Activated CD4-positive, alpha-beta T cell treated with anti-CD3 and anti-CD28 coated beads for 1 hour (primary cell): ENCODE measurements at places on chromosomes 3 and 15.

DNA sequence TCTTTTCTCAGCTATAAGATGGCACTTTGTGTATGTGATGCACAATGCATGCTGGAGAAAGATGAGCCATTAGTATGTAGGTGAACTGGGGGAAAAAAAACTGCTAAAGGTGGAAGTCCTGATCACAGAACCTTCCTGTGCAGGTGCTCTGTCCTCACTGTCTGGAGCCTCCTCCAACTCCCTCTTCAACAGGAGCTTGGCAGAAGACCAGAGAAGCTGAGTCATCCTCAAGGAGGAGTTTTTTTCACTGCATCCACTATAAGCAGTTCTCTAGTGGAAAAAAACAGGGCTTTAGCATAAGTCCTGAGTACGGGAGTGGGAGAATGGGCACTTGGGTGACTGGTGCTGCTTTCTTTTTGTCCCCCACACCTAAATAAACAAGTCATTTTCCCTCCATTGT lies 168.4 kb upstream of the CADPS start:
- no peak for DNase-seq

DNA sequence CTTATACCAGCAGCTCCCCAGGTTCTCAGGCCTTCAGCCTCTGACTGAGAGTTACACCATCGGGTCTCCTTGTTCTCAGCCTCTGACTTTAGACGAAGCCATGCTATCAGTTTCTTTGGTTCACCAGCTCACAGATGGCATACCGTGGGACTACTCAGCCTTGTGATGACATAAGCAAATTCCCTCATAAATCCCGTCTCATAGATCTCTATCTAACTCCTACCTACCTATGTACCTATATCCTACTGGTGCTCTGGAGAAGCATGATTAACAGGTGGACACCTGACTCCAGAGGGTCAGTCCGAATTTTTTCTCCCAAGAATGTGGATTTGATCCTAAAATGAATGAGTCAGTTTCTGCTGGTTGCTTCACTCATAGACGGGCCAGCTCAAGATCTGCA lies 59.1 kb upstream of the CDV3 start:
- no peak for DNase-seq

DNA sequence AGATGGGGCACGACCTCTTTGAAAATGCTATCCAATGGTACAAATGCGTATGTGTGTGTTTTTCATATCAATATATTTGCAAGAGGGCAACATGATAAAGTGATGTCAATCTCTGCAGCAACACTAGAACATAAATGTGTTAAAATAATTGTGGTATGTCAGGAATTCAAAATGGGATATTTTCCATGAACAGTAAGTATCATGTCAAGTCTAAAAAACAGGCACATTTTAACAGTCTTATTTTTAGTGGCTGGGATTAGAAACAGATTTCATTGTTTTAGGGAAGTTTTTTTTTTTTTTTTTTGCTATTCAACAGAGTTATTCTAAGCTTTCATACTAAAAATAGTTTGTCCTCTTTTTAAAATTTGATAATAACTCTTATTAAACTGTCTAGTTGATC lies 209.8 kb downstream of the GAP43 start:
- no peak for DNase-seq

GRCh38 chr15:54101664-54102270 lies 123.5 kb downstream of the UNC13C start:
- DNase-seq = no peak

GRCh38 chr3:149771652-149772271 lies 19.5 kb upstream of the COMMD2 start:
- no peak for DNase-seq

DNA sequence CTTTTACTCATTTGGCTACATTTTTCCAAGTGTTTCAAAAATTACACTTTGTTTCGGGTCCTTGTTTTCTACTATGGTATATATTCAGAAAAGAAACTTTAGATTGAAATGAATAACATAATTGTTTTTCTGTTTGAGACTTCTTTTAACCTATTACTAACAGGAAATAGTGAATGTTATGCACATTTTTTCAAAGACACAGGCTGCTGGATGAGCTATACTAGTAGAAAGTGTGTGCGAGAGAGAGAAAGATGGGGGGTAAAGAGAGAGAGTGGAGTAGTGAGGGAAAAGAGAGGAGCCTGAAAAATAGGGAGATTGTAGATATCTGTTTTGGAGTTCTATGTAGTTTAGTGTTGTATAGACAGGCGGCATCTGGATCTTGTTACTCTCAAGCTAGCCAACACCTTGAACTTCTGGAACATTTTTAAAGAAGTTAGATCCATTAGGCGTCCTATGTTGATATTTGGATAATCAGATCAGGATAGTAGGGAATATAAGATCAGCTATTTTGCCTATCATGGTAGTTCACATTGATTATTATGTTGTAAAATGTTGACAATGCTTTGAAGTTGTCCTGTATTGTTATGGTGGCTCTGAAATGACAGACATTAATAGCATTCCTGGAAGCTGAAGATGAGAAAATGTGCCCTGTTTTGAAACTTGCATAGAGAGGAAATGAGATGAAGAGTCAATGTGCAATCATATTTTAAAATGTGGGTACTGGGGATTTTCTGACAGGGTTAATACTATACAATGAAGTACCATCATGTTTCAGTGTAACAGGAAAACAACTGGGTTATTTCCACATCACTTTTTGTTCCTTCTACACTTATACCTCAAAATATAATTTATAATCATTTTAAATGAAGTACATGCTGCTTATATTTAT lies 2.6 kb downstream of the RBMS3 start:
- DNase-seq = no peak

DNA sequence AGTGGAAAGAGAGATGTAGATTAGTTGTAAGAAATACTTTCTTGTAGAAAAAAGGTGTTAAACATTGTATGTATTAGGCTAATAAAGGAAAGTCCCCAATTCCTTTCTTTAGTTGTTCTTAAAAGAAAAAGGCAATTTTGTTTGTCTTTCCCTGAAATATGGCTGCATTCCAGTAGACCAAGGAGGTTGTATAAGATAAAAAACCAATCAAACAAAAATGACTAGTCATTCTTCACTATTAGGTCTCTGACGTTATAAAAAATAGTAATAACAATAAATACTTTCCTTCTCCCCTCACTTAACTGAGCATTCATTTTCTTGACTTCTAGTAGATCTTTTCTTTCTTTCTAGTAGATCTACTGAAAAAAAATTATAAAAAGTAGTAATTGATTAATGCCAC lies 8.6 kb upstream of the PPM1L start:
- no peak for DNase-seq

DNA sequence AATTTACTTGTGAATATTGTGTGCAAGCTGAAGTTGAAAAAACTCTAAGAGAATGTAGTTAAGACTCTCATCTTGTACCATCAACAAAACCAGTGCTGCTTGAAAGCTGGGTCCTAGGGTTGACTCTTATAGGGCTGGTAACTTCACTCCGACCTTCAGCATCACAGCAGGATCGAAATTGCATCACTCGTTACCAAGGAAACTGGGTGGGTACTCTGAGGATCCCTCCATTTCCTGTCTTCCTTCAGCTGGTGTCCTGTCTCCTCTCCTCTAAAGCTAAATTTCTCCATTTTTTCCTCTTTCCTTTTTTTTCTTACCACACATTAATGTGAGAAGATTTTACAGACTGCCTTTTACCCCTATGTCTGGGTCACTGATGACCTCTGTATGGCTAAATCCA lies 3.0 kb upstream of the APH1B start:
- no peak for DNase-seq

- DNase-seq = no peak
These were observed 27.1 kb downstream of the IL20RB start for GRCh38 chr3:136984837-136985236.

- no peak for DNase-seq
These were observed 202.0 kb downstream of the SHQ1 start for GRCh38 chr3:72646263-72646662.

GRCh38 chr3:132290833-132291232 lies 26.4 kb upstream of the ACP3 start:
- DNase-seq = no peak

GRCh38 chr15:89199746-89200145 lies 21.6 kb downstream of the RLBP1 start:
- DNase-seq = no peak

GRCh38 chr3:27349832-27350231 lies 19.4 kb downstream of the NEK10 start:
- DNase-seq = no peak

DNA sequence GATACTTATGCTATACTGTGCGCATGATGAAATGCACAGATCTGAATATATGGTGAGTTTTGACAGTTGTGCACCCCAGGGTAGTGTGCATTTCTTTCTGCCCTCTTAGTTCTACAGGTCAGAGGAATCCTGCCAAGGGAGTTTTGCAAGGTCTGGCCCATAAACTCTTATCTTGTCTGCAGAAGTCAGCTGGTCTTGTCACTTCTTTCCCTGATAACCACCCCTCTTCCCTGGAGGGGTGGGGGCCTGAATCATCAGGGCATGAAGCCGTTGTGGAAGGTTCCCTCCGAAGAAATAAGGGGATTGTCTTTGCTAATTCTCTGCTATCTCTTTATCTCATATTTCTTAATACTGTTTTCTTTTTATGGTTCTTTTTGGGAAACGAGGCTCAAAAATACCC lies 30.4 kb downstream of the TRIM71 start:
- no peak for DNase-seq

GRCh38 chr15:85479071-85479647 lies 98.8 kb downstream of the AKAP13 start:
- no peak for DNase-seq

GRCh38 chr3:4351164-4351855 lies 48.1 kb downstream of the SETMAR start:
- peak; percentile 9 for DNase-seq

DNA sequence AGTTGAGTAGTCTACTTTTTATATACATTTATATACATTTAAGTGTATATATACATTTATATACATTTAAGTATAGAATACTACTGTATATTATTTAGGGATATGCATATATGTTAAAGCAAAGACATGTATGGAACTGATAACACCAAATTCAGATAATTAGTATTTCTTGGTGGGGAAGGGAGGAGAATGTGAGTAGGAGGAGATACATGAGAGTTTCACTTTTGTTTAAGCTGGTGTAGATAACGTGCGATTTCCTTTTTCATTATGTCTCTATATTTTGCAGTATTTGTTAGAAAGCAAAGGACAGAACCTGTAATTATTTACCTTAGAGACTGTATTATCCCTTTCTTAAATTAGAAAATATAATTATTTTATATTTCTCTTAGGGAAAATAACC lies 16.6 kb upstream of the NIT2 start:
- no peak for DNase-seq

DNA sequence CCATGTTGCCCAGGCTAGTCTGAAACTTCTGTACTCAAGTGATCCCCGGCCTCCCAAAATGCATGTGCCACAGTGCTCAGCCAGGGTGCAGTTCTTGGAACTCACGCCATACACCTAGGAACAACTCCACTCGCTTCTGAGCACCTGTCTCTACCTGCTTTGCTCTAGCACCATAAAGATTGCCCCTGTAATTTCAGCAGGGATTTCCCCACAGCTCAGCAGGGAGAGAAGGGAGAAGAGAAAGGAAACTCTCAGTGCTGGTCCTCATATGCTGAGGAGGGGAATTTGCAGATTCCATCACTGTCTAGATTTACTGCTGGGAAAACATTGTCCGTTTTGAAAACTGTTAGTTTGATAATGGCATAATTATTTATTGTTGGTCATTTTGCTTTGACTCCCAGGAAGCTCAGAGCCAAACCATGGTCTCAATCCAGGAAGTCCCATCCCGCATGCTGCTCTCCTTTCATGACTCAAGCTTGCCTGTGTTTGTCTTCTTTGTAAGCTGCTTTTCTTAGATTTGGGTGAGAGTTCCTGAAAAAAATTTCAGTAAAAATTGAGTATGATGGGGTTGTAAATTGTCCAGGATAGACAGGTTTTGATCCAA lies 24.2 kb downstream of the TRIM71 start:
- DNase-seq = no peak

DNA sequence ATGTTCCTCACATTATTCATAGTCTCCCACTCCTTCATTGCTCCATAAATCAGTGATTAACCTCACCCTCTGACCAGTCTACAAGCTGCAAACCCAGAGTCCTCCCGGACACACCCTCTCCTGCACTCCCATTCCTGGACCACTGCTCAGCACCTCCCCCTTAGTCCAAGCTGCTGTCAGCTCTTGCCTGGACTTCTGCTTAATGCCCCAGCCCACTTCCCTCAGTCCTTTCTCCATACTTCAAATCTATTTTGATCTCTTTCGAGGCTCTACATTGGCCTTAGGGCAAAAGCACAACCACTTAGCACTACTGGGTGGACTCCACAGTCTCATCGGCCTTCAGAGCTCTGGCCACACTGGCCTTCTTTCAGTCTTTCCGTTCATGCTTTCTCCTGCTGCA lies 79.4 kb upstream of the FAM98B start:
- DNase-seq = no peak

DNA sequence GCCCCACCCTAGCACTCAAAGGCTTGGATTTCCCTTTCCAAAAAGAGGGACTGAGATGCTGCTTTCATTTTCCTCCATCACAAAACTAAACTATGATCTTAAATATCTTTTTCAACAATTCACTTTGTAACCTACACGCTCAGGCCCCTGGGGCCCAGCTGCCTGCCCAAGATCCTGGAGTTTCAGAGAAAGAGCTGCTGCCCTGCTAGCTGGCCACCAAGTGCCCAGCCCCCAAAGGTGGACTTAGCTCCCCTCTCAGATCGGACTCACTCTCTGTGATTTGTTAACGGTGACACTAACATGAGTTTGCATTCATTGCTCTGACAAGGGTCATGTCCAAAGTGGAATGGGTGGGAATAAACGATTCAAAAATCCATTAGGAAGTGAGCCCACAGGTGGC lies 119.6 kb upstream of the SMAD3 start:
- DNase-seq = no peak

DNA sequence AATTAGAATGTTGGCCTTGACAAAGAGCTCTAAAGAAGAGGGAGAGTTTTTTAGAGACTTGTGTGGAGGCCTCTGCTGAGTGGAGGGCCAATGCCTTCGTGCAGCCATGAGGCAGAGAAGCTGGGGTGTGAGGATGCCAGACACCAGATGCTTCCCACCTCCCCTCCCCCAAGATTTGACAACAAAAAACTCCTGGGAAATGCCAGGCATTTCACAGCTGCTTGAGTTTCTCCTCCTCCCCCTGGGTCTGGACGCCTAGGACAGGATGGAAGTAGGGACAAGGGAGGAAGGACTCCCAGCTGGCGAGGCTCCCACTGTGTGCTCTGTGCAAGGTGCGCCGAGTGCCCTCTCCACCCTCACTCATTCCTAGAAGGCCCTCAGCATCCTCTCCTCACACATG lies 20.1 kb downstream of the TGM4 start:
- no peak for DNase-seq

GRCh38 chr3:57889807-57890206 lies 118.4 kb upstream of the FLNB start:
- no peak for DNase-seq

- DNase-seq = no peak
These were observed 51.9 kb downstream of the PBRM1 start for GRCh38 chr3:52633786-52634185.

- no peak for DNase-seq
These were observed 7.6 kb downstream of the DNAJC19 start for GRCh38 chr3:180981912-180982311.

GRCh38 chr3:87370007-87370406 lies 93.6 kb upstream of the POU1F1 start:
- no peak for DNase-seq
